Stimulated activated CD4-positive, alpha-beta T cell treated with anti-CD3 and anti-CD28 coated beads, TNF-alpha, amount 100 ng/mL, for 1 hour (primary cell): ENCODE measurements at places on chromosomes 6 and 20.

- DNase-seq: no peak
Measured at GRCh38 chr6:73515204-73515655, 5.6 kb downstream of the EEF1A1 start.

GRCh38 chr6:38068854-38069590 is 249.5 kb downstream of the ZFAND3 start:
- no peak for DNase-seq

GRCh38 chr6:111201764-111202163 is 114.5 kb downstream of the SLC16A10 start:
- no peak for DNase-seq

DNA sequence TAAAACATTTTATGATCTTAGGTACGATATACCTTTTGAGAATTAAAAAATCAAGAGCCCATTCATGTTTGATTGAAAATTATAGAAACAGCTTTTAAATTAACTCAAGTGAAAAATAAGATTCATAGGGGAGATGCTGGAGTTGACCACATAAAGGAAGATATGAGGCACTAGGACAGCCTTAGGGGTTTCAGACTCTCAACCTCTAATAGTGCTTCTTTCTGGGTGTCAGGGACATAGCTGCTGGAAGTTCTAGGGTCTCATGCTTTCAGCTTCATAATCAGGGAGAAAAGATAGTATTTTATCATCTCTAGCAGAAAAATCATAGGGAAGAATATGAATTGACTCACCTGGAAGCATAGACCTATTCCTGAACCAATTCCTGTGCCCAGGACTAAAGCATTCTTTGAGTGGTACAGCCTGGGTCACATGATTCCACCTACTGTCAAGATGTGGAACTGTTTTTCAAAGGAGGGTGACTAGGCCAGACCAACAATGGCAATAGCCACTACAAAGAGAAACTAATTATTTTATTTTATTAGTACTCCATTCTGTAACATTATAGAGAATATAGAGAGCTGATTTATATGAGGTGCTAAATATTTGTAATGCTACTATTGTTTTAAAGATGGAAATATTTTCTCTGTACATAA is 27.8 kb upstream of the CENPW start:
- DNase-seq: no peak

GRCh38 chr6:111989743-111990142 is 64.2 kb upstream of the CCN6 start:
- no peak for DNase-seq

- no peak for DNase-seq
Measured at GRCh38 chr6:84798257-84798656, 33.9 kb upstream of the TBX18 start.

DNA sequence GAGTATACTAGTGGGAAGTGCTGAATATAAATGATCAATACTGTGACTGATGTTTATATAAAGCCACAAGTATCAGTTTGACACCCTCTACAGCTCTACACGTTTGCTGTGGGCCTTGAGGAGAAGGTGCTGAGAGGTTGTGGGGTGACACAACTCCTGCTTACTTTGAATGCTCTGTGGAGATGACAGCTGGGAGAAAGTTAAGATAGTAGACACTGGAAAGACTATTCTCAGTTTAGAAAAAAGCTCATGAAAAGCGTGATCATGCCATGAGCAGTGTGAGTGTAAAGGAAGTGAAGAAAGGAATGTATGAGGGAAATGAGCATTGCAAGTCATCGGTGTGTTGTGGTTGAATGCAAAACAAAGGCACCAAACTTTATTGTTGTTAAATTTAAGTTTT is 215.8 kb downstream of the UTRN start:
- DNase-seq: no peak

DNA sequence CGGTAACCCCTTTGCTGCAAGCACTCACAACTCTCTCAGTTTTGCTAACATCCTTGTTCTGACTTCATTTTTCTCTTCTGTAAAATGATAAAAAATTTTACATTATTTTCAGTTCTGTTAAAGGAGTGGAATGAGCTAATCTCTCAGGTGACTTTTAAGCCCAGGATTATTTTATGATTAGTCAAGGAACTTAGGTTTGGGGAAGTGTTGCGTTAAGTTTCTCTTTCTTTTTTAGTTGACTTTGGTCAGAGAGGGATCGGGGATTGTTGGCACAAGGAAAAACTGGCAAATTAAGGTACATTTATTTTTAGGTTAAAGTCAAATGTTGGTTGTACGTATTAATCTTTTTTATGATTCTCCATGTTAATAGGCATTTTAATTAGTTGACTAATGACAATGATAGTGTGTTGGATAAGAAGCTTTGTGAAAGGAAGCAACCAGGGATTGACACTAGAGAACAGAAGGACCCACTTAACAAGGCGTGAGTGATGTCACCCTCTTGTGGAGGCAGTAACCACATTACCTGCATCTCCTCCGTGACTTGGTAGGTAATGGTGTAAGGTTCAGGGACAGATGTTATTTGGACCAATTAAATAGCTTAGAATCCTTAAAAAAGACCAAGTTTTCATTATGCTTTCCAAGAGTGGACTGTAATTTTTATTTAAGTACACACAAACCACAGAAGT is 31.6 kb downstream of the CD83 start:
- DNase-seq: no peak
